ENCODE measurements at places on chromosomes 3 and 15. TPM values are rescaled to one million over a fixed set of nuclear protein-coding genes. Genes with fewer than 3 reads are reported as not detected.

VILL gene
- total RNA-seq = 14.4 TPM

GRCh38 chr3:14235912-14236295, 57.3 kb downstream of the LSM3 start:
- no peak for DNase-seq

CFAP20DC gene
- total RNA-seq = 1.6 TPM

DNA sequence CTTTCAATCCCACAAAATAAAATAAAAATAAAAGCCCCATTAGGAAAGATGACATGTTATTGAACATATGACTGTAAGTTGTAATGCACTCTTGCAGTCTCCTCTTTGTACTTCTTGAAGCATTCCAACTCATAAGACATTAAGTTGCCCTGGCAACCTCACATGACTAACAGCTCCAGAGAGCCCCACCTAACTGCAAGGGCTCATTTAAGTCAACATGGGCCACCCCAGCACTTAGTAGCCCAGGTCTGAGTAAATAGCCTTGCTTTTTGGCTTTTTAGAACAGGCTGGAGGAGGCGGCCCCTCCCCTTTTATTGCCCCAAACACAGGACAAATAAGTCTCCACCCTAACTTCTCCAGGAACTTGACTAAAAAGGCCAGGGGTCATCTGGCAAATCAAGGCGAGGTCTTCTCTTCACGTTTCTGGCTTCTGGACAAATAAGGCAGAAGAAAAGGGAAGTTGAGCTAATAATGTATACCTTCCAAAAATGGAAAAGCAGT, 135.1 kb downstream of the TMCO5A start:
- DNase-seq = no peak
